ENCODE measurements at places on chromosomes 12 and 14.

DNA sequence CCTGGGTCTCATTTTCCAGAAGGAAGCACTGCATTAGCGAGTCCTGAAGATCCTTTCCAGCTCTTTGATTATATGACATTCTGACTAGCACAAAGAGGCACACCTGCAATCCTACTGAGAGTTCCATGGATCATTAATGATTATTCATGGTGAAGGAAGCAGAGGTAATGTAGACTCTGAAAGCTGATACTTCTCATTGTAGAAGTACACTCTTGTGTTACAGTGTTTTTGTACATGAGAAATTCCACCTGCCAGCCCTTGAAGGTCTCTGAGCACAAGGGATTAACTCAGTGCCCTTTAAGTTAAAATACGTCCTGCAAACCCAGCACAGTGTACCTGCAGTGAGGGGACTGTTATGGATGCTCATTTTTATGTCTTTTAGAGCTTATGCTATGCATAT is 558.8 kb upstream of the FBXO33 start:
- no peak overlapping the region for H3K4me3 ChIP-seq
- DNase-seq = no peak

DNA sequence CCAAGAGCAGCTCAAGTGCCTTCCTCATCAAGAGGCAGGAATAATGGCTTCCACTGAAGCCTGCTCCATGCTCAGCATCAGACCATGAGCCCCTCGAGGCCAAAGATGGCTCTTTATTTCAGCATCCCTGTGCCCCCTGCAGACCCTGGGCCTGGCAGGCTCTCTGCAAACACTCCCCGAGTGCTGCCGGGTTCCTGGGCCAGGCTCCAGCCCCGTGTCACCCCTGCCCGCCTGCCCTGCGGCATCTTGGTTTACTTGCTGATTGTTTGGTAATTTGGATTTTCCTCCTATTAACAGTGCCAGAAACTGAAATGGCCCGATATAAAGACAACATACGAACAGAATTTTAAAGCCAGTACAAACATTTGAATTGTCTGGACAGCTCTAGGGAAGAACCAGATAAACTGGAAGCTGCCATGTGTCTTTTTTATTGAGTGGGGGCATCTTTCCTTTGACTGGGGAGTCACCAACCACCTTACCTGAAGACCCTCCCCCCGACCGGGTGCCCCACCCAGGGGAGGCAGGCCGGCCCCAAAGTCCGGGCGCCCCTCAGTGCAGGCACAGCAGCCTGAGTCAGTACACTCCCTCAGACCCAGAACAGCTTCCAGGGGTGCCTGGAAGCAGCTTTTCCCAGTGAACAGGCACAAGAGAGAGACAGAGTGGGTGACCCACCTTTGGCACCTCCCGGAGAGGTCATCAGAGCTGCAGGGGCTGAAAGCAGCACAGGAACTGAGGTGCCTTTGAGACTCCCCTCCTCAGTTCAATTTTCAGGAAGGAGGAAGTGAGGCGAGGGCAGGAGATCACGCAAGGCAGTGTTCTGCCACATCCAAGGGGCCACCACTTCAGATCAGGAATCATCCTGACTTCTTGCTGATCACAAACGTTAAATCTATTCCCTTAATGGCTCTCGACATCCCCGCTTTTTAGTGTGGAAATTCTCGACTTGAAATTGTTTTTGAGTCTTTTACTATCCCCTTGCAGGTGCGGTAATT is 30.6 kb downstream of the ITPK1 start:
- no peak for DNase-seq
- no peak overlapping the region for H3K4me3 ChIP-seq
- H3K4me1 ChIP-seq = peaks cover 31% of the 10 kb centered on the region
- peaks cover 7% of the 10 kb centered on the region for H3K36me3 ChIP-seq
- peak overlapping the region; percentile 77 for H3K27ac ChIP-seq

GRCh38 chr14:72609205-72609916 is 284.5 kb downstream of the DPF3 start:
- DNase-seq = no peak
- H3K27me3 ChIP-seq = no peaks in the 10 kb centered on the region
- H3K4me3 ChIP-seq = no peak overlapping the region
- H3K36me3 ChIP-seq = no peaks in the 10 kb centered on the region
- peaks cover 14% of the 10 kb centered on the region for H3K4me1 ChIP-seq

GRCh38 chr14:33796356-33796755 is 154.5 kb downstream of the EGLN3 start:
- H3K4me1 ChIP-seq = no peaks in the 10 kb centered on the region
- no peak overlapping the region for H3K4me3 ChIP-seq
- no peaks in the 10 kb centered on the region for H3K36me3 ChIP-seq
- DNase-seq = no peak
- H3K27ac ChIP-seq = no peak overlapping the region

DNA sequence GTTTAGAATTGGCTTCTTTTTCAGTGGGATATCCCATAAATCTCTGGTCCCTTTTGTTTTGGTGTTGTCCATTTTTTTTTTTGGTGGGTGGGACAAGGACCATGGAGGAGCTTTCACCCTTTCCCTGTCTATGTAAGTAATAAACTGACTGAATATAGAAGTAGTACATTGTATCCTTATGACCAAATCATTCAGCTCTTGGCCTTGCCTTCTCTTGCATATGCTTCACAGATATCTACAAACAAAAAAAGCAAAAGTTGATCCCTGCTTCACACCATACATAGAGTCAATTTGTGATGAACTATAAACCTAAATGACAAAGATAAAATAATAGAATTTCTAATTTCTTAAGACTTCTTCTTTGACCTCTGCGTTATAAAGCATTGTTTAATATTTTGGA is 59.8 kb downstream of the SIX1 start:
- no peak for DNase-seq
- no peak overlapping the region for H3K4me3 ChIP-seq
- H3K36me3 ChIP-seq = no peaks in the 10 kb centered on the region
- H3K27me3 ChIP-seq = peaks cover 28% of the 10 kb centered on the region

GRCh38 chr14:75143761-75144527 is 17.1 kb upstream of the NEK9 start:
- H3K36me3 ChIP-seq = peaks cover 86% of the 10 kb centered on the region
- H3K27ac ChIP-seq = peak overlapping the region; percentile 91
- H3K27me3 ChIP-seq = no peaks in the 10 kb centered on the region
- no peak for DNase-seq
- H3K4me1 ChIP-seq = peaks cover 45% of the 10 kb centered on the region

DNA sequence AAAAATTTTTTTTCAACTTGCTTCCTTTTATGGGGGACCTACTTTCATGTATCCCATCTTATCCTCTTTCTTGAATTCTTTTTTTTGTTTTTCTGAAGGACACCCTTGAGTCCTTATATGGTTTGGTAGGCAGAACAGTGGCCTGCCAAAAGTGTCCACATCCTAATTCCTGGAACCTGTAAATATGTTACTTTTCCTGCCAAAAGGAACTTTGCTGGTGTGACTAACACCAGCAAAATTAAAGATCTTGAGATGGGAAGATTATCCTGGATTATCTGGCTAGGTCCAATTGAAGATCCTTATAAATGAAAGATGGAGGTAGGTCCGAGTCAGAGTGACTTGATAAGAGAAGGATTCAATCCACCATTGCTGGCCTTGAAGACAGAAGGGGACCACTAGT is 5.3 kb downstream of the NUBPL start:
- H3K36me3 ChIP-seq = peaks cover 18% of the 10 kb centered on the region
- H3K27ac ChIP-seq = no peak overlapping the region
- H3K4me1 ChIP-seq = peaks cover 13% of the 10 kb centered on the region
- no peak for DNase-seq

DNA sequence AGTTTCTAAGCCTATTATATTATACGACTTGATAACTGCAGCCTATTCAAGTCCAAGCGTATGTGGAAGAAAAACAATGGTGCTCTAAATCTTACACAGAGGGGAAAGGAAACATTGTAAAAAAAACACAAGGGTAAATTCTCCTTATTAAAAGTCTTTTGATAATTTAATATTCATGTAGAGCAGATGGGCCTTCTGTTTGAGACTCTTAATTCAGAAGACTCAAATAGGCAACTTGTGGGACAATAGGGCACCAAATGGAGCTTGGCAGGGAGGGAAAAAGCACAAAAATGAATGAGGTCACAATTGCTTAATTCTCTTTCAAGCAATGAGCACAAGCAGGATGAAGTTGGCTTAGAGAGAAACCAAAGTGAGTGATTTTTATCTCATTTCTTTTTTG is 159.4 kb downstream of the NELL2 start:
- no peak overlapping the region for H3K27ac ChIP-seq
- no peaks in the 10 kb centered on the region for H3K4me1 ChIP-seq
- no peak for DNase-seq
- no peaks in the 10 kb centered on the region for H3K36me3 ChIP-seq
- H3K4me3 ChIP-seq = no peak overlapping the region

- no peaks in the 10 kb centered on the region for H3K36me3 ChIP-seq
- H3K4me1 ChIP-seq = peaks cover 8% of the 10 kb centered on the region
- H3K27ac ChIP-seq = no peak overlapping the region
- DNase-seq = no peak
Measured at GRCh38 chr12:14278294-14278953, 87.1 kb upstream of the ATF7IP start.

GRCh38 chr12:38411946-38412345 is 95.4 kb downstream of the ALG10B start:
- no peak for DNase-seq
- H3K27ac ChIP-seq = no peak overlapping the region
- no peaks in the 10 kb centered on the region for H3K27me3 ChIP-seq
- H3K4me1 ChIP-seq = peaks cover 5% of the 10 kb centered on the region
- H3K36me3 ChIP-seq = no peaks in the 10 kb centered on the region
- no peak overlapping the region for H3K4me3 ChIP-seq

DNA sequence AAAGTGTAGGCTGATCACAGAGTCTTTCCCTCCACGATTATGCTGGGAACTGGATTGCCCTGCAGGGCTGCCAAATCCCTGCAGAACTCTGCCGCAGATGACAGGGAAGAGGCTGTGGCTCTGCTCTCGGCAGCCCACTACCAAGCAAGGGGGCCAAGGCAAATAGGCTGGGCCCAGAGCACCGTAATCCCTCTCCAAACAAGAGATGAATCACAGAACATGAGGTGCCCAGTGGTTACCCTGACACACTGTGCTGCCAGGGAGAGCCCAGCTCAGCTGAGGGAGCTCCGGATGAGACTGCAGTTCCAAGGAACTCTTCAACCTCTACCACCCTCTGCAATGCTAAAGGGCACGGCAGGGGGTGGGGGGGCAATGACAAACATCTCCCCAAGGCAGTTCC is 33.9 kb downstream of the STON2 start:
- H3K27ac ChIP-seq = peak overlapping the region; percentile 70
- no peak overlapping the region for H3K4me3 ChIP-seq
- no peaks in the 10 kb centered on the region for H3K27me3 ChIP-seq
- H3K4me1 ChIP-seq = peaks cover 19% of the 10 kb centered on the region
- DNase-seq = peak; percentile 10

- no peak overlapping the region for H3K27ac ChIP-seq
- no peaks in the 10 kb centered on the region for H3K36me3 ChIP-seq
- DNase-seq = no peak
- no peaks in the 10 kb centered on the region for H3K27me3 ChIP-seq
- H3K4me3 ChIP-seq = no peak overlapping the region
- no peaks in the 10 kb centered on the region for H3K4me1 ChIP-seq
Measured at GRCh38 chr14:33847066-33847465, 103.8 kb downstream of the EGLN3 start.

DNA sequence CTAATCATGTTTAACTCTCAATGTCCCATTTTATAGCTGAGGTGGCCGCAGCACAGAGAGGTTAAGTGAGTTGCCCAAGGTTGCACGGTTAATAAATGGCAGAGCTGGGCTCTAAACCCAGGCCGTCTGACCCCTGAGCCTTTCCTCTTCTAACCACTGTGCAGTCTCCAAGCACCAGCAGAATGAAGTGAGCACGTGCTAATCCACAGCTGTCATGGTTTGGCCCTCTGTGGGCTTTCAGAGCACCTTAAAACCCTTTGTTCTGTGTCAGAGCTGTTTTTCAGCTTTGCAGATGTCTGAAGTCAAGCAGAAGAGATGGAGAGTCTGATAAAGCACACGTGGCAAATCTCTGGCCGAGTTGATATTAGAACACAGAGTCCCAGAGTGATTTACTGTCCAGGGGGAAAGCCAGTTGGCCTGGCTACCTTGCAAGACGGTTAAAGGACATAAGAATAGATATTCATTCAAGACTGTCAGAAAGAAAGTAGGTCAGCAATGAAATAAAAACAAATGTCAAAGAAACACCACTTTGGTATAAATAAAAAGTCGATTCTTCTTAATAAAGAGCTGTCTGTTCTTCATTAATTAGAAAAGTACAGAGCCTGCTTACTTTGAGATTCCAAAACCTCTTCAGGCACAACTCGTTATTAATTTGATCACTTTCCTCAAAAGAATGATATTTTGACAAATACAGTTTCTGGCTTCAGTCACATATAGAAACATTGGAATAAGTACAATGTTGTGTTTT is 107.3 kb downstream of the CRADD start:
- H3K27ac ChIP-seq = peak overlapping the region; percentile 80
- peak; percentile 49 for DNase-seq
- H3K27me3 ChIP-seq = no peaks in the 10 kb centered on the region
- H3K4me1 ChIP-seq = peaks cover 24% of the 10 kb centered on the region

DNA sequence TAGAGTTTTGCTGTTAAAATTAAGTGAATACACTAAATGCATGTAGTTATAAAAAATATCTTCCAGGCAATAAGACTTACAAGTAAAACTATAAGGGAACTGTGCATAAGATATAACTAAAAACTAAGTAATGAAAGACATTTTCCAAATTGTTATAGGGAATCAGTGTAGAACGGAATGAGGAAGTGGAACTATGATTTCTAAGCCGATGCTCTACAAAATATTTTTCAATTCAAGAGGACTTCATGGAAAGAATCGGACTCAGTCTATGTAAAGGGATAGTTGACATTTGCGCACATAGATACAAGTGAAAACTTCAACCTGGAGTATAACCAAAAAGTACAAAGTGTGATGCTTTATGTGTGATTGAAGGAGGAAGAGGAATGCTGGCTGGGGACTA is 40.1 kb upstream of the KIF21A start:
- H3K27ac ChIP-seq = no peak overlapping the region
- no peaks in the 10 kb centered on the region for H3K4me1 ChIP-seq
- H3K4me3 ChIP-seq = no peak overlapping the region
- no peaks in the 10 kb centered on the region for H3K27me3 ChIP-seq
- no peaks in the 10 kb centered on the region for H3K36me3 ChIP-seq
- no peak for DNase-seq

DNA sequence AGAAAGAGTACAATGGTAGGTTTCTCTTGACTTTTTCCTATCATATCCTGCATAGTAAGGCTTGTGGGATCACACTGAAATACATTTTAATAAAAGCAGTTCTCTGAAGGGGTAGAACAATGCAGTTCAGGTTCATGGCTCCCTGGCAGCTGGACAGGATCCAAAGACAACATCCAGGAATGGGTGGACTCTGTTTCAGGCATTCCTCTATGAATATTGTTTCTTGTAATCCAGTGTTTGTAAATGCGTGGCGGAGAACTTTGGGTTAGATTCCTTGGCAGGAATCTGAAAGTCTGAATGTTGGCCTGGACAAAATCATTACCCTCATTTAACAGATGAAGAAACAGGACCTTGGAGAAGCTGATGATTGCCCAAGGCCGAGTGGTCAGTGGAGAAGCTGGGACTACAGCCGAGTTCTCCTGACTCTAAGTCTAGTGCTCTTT is 43.5 kb downstream of the SYNE2 start:
- no peak overlapping the region for H3K4me3 ChIP-seq
- peak; percentile 96 for DNase-seq
- peaks cover 9% of the 10 kb centered on the region for H3K36me3 ChIP-seq
- H3K27ac ChIP-seq = peak overlapping the region; percentile 47
- H3K27me3 ChIP-seq = no peaks in the 10 kb centered on the region
